Pulmonary artery endothelial cell (primary cell): ENCODE measurements at places on chromosomes 11 and 22.

DNA sequence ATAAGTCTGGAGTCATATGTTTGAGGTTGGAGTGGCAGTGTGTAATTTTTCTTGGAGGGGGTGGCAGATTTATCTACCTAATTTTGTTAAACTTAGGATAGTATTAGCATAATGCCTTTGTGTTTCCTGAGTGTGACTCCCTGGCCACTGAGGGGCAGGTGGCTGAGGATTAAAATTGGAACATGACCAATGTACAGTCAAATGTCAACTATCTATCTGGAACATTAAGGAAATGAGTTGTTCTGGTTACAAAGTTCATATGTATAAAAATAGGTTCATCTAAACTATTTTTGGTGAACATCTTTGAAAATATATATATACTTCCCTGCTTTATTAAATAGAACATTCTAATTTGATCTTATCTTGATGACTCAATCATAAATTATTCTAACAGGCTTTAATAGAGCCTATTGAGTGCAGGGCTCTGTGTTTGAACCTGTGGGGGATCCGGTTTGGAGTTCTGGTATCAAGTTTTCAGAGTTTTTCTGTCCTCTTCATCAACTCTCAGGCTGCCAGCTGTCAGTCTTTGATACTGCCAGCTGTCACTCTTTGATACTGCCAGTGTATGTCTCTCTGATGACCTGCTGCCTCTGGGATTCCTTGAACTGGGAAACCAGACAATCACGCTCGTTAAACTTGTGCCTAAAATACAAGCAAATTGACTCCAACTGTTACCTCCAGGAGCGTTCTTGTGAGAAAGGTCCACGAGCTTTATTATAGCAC, 309.6 kb downstream of the METTL15 start:
- DNase-seq, result no peak

DNA sequence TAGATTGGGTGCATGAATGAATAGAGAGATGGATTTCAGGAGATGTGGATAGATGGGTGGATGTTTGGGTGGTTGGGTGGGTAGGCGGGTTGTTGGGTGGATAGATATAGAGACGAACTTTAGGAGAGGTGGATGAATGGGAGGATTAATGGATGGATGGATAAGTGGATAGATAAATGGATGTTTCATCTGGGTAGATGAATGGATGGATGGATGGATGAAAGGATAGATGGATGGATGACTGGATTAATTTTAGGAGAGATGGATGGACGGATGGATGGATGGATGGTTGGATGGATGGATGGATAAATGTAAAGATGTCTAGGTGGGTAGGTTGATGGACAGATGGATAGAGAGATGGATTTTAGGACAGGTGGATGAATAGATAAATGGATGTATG, 511.3 kb downstream of the MIAT start:
- no peak for DNase-seq

DNA sequence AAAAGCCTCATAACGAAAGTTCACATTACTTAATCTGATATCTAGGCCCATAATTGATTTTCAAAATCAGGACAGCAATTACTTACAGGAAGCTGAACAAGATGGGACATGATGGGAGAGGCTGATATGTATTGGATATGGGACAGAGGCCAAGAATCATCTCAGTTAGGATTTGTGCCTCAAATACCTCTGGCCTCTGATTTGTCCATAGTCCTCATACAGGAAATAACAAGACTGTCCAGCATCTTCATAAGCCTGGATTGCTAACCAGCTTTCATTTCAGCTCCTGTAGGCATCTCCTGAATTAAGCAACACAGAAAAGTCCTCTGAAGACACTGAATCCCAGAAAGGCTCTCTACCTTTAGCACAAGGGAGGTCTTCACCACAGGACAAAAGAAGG, 4.3 kb upstream of the MRGPRX4 start:
- DNase-seq, result no peak

DNA sequence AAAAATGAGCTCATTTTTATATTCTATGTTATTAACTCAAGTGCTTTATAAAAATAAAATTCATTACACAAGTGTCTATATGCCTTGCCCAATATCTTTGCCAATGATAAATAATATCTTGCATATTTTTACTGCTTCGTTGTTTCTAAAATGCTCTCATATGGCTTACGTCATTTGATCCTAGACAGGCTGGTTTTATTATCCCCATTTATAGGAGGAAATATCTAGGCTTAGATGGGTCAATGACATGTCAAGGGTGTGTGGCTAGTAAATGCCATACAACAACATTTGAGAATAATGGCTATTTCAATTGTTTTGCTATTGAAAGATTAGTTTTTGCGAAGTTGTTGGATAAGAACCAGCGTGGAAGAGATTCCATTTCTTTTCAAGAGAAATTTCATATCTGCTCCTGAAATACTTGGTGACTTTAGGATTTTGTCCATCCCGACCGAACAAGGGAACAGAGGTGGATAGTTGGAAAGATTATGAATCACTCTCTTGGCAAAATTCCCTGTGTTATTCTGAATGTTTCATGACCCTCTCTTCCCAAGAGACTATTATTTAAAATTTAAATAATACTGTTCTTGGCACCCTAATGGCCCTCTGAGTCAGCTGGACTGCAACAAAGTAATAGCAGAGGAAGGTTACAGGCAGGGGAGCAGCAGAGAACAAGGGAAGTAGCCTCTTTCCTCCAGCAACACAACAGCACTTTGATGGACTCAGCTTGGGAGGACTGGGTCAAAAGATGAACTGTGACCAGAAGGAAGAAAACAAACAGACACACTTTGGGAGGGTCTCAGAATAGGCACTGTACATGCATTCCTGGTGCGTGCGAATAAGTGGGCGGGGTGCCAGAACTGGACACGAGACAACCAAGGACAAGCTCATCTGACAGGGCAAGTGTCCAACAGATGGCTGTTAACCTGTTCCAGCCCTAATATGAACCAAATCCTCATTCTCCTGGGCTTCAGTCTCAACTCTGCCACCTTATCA, 94.5 kb downstream of the ME3 start:
- DNase-seq, result peak; percentile 92

GRCh38 chr11:1832920-1833295, 1.9 kb upstream of the SYT8 start:
- no peak for DNase-seq

GRCh38 chr11:33035011-33035410, 4.4 kb upstream of the TCP11L1 start:
- no peak for DNase-seq

- DNase-seq, result no peak
Measured at GRCh38 chr11:12414611-12415010, 37.2 kb downstream of the PARVA start.

GRCh38 chr11:6388748-6389147, 1.5 kb upstream of the SMPD1 start:
- DNase-seq, result no peak

DNA sequence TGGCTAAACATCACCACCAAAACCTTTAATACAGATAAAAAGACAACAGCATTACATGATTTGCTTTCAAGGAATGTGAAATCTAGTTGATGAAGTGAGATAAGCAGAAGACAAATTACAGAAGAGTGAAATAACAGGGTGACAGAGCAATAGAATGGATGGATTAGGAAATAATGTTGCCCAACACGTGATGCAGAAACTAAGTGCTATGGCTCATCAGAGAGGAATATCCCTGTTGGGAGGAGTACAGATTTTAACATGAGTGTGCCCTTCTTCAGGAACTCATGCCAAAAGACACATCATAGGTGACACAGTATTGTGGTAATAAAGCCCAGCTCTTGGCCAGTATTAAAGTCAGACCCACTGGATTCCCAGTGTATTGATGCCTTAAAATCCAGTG, 176.6 kb upstream of the RAG2 start:
- DNase-seq, result no peak

DNA sequence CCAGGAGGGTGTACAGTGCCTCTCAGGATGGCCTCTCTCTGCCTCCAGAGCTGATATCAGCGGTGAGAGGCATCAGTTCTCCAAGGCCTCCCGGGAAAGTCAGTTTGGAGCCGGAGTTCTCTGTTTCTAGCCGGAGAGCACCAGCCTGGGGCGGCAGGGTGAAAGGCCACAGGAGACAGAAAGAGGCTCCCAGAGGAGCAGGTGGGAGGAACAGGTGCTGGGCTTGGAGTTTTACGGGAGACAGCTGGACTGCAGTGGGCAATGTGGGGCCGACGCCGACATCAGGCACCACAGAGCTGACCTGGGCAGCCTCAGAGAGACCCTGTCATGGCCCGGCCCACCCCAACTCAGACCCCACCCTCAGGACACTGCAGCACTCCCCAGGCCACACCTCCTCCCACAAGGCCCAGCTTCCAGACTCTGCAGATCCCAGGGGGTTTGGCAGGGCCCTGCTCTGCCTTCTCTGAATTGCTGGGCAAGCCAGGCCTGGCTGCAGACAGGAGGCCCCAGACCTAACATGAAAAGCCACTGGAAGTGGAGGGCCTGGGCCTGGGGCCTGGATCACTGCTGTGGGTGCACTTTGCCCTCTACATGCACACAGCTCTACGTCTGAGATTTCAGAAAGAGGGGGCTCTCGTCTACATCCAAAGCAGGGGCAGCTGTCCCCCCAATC, 885.6 kb downstream of the BRD1 start:
- DNase-seq, result no peak

DNA sequence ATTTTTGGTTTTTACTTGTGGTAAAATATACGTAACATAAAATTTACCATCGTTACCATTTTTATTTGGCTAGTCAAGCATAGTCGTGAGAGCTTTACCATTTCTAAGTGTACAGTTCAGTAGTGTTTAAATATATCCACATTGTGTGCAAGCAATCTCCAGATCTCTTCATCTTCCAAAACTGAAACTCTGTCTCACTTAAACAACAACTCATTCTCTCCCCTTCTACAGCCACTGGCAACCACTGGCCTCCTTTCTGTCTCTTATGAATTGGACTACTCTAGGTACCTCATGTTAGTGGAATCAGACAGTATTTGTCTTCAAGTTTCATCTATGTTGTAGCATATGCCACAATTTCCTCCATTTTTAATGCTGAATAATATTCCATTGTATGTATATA, 37.4 kb downstream of the SMC1B start:
- DNase-seq, result no peak

GRCh38 chr22:45428391-45429385, 15.2 kb downstream of the RIBC2 start:
- no peak for DNase-seq

DNA sequence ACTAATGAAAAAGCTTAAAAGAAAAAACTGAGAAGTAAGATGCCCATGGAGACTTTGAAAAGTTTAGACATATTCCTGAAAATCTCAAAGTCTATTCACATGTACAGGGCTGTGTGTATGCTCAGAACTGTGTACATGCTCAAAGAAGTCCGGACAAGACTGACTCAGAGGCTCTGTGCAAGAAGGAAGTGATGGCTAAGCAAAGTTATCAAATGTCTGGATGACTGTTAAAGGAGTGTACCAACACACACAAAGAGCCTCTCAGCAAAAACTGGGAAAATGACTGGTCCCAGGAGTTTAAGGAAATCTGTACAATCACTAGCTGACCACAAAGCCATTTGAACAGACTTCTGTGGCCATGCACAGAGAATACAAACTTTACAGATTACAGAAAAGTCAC, 33.1 kb upstream of the ARHGAP32 start:
- no peak for DNase-seq

DNA sequence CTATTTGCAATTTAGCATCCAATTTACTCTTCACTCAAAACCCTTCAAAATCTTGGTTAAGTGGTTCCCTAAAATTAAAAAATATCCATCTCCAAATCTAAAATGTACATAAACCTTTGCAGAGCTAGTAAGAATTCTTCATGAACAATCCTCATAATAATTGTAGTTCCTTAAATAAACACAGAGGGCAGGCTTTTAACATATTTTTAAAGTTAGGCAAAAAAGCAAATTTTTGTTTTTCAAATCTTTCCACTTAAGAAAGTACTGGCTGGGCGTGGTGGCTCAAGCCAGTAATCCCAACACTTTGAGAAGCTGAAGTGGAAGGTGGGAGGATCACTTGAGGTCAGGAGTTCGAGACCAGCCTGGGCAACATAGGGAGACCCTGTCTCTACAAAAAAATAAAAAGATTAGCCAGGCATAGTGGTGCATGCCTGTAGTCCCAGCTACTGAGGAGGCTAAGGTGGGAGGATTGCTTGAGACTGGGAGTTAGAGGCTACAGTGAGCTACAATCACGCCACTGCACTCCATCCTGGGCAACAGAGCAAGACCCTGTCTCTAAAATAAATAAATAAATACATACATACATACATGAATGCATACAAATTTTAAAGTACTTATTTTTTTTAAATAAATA, 25.1 kb upstream of the PLAAT3 start:
- no peak for DNase-seq

DNA sequence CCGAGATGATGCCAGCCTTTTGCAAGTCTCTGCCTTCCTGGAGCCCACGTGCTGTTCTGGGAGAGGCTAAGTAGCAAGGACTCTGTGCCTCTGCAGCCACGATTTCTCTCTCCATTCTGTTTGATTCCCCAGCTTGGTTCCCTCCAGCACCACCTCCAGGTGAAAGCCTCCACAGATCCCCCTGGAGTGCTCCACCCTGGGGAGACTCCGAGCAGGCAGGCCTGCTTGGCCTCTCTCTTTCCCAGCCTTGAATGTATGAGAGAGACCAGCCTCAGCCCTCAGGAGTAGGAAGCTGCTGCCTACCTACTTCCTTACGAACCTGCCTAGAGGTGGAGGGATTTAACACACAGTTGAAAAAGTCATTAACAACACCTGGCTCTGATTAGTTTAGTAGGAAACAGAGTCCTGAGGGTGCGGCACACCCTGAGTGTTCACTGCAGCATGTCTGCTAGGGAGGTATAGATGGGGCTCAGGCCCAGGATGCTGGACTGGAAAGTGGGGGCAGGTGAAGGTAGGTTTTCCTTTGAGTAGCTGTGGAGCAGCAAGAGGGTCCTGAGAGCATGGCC, 22.5 kb downstream of the TMPRSS5 start:
- no peak for DNase-seq

- no peak for DNase-seq
Measured at GRCh38 chr11:70193411-70194292, 9.4 kb upstream of the FADD start.

DNA sequence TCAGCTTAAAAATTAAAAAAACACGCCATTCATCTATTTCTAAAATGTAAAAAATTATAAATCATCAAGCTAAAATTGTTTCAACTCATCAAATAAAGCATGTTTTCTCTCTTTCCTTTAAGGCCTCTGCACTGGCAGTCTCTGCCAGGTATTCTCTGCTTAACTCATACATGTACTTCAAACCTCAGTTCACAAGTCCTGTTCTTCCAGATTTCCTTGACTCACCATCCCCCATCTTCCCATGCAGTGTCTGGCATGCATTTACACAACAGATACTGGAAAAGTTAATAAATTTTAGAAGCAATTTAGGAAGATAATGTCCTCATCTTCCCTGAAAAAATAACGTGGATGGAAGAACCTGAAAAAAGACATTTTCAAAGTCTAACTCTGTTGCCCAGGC, 32.5 kb downstream of the CSTF3 start:
- DNase-seq, result no peak

GRCh38 chr22:49918911-49919881, 762 bp downstream of the CRELD2 start:
- DNase-seq, result no peak
